Stimulated activated CD4-positive, alpha-beta T cell treated with anti-CD3 and anti-CD28 coated beads, Interleukin-1b, Interleukin-23, amount 100 ng/mL, for 24 hours (primary cell): ENCODE measurements at places on chromosomes 3 and 15.

GRCh38 chr3:46909535-46910161 is 32.1 kb downstream of the PTH1R start:
- peak; percentile 44 for DNase-seq

DNA sequence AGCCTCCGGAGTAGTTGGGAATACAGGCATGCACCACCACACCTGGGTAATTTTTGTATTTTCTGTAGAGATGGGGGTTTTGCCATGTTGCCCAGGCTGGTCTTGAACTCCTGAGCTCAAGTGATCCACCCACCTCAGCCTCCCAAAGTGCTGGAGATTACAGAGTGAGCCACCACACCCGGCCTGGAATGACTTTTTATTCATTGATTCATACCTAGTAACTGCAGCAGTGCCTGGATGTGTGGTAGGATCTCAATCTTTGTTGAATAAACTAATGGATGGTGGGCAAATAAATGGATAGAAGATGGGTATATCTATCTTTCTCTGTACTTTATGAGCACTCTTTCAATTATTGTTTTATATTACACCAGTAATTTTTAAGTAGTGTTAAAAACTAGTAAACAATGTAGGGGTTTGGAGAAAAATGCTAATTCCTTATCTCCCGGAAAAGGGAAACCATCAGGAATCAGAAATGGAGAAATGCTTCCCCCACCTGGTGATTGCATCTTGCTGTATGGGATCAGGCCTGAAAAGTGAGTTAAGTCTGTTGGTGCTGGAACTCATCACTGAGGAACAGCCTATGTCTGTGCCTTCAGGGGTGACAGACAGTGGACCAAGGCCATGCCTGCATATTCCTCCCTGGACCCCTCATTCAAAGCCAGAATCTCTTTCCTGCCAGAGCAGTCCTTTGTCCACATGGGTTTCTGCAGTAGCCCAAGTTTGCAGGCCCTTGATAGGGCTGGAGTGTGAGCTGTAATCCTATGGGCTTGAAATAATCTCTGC is 161.0 kb upstream of the CTDSPL start:
- DNase-seq: no peak

GRCh38 chr15:25933456-25934158 is 70.5 kb upstream of the ATP10A start:
- peak; percentile 37 for DNase-seq

GRCh38 chr3:32147509-32147908 is 41.1 kb downstream of the GPD1L start:
- DNase-seq: no peak

- DNase-seq: no peak
Measured at GRCh38 chr3:38397320-38397719, 50.7 kb downstream of the XYLB start.

GRCh38 chr3:6531153-6531552 is 329.8 kb upstream of the GRM7 start:
- DNase-seq: no peak
